ENCODE measurements at places on chromosomes 16 and 17.

DNA sequence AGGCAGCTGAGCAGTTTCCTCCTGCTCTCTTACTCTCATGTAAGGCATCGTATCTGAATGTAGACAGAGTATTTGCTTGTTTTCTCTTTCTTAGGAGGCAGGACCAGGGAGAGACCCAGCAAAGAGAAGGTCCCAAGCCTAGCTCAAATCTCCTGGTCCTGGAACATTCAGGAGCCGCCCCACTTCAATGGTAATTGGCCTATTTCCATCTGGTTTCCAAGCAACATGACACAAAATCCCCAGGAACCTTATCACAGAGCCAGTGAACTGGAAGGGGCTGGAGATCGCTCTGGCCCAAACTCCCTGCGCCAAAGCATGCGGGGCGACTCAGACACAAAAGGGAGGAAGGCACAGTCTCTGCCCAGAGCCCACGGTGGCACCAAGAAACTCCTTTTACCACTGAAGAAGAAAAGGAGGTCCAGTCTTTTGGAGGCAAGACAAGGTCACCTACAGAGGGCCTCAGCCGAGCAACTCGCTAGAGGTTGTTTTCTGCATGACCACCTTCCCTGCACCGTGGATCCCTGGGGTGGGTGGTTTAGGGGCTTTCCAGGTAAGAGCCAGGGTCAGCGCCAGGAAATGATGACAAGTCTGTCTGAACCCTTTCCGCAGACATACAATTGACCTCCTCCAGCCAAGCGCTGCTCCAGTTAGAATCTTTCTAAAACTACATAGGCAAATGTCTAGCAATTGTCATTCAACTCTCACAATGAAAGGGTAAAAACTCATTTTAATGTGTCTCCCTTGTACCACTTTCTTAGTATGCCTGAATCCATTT lies 394.7 kb downstream of the SOX9 start:
- DNase-seq, result peak; percentile 65

- no peak for DNase-seq
Measured at GRCh38 chr16:88533381-88533917, 36.8 kb upstream of the ZC3H18 start.

- DNase-seq, result no peak
Measured at GRCh38 chr17:36752096-36752888, 150.9 kb downstream of the MRM1 start.

DNA sequence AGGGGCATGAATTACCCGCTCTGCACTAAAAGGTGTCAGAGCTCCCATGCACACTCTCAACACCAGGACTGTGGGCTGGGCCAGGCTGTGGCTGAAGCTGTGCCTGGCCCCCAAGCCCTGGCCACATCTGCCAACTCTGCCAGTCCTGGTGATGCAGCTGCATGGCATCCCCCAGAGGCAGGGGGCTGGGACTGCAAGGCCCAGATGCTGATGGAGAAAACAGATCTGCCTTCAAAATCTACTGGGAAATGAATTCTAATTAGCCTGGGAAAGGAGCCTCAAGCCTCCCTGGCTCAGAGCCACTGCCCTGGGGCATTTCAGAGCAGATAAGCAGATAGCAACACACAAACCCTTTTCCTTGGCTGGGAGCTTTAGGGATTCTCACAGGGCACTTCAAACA lies 3.4 kb downstream of the CHST6 start:
- no peak for DNase-seq

Data from left kidney (tissue), 8 donors.